ENCODE measurements at places on chromosomes 4 and X.
A peak's percentile ranks its signal among the peaks of the same experiment; 100 is the strongest.

DNA sequence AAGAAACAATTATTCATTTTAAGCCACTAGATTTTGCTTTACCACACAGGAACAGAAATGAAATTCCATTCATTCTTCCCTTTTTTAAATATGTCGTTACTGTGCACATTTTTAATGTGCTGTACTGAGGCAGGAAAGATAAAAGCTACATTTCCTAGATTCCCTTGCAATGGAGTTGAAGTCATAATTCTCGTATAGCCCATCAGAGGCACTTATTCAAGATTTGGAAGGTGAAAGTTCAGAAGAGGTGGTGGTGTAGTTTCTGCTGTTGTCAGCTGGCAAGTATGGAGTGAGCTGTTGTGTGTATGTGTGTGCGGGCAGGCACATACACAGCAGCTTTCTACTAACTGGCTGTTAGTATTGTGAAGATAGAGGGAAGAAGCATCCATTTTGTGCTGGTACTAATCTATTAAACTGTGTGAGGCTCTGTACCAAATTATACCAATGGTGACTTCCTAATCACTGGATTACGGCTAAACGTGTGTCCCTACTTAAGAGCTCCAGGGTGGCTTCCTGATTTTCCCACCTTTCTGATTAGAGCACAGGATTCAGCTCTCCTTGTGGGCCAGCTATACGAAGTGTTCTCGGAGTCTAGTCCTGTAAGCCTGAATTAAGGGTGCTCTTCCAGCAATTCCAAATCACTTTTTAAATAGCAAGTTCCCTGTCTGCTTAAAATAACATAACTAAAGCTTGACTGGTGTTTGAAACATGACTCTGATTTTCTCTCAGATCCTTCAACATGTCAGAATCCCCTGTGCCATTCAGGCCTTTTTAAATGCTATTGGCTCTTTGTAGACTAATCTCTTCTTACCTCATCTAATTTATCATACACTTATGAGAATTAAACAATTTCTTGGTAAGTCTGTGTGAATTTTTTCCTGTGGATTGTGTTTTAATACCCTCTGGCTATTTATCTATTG, 43.8 kb downstream of the PDS5A start:
- no peak for DNase-seq

GRCh38 chr4:32798471-32799159, 2078.4 kb downstream of the PCDH7 start:
- DNase-seq = no peak

GRCh38 chr4:184816962-184817361, 8.8 kb downstream of the ACSL1 start:
- no peak for DNase-seq

GRCh38 chr4:64360664-64361398, 48.4 kb downstream of the TECRL start:
- DNase-seq = no peak

DNA sequence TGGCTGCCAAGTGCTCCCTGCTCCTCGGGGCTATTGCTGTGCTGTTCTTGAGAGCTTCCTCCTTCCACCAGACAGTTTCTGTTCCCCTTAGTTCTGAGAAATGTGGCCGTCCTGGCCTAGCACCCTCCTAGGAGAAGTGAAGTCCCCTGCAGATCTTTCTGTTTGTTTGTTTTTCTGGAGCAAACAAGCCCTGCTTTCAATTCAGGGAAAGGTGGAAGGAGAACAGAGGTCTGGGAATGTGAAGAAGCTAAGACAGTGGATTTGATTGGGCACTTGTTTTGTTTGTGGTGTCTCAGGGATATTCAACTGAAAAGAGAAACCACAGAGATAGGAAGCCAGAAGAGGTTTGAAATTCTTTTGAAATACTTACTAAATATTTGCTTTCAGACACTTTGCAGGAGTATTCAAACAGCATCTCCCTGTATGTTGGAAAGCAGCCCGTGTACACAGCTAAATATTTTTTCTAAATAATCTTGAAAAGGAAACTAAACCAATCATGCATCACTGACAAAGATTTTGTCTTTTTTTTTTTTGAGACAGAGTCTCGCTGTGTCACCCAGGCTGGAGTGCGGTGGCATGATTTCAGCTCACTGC, 36.5 kb upstream of the PPM1K start:
- peak; percentile 17 for DNase-seq

DNA sequence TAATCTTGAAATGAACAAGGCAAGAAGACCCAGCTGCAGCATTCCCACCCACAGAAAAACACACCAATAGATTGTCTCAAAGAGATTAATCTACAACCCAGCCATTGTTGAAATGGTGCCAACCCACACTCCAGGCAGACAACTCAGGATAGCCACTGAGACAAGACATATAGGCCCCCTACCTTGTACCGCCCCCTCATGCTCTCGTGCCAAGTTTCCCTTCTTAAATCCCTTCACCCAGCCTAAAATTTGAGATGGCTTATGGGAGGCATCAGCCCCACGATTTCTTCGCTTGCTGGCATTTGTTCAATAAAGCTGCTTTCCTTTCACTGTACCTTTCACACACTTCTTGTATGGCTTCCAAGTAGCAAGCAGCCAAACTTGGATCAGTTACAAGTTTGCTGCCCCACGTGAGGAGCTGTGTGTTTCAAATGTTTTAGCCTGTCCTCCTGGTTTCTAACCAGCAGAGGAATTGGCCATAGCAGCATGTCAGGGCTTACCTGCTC, 1754.1 kb downstream of the C4orf33 start:
- DNase-seq = no peak

DNA sequence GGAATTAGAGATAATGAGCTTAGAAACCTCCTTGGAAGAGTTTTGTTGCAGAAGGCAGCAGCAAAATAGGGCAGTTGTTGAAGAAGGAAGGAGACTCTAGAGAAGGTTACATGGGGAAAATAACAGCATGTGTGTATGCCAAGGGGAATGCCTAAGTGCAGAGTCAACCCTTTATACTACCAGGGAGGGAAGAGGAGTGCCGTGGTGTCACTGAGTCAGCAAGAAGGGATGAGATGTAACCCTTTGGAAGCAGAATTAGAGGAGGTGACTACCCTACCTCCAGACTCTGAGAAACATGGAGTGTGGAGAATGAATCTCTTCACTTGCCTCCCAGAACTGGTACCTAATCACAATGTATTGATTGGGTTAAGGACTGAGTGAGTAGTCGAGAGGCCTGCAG, 6.7 kb upstream of the GABRE start:
- DNase-seq = no peak

DNA sequence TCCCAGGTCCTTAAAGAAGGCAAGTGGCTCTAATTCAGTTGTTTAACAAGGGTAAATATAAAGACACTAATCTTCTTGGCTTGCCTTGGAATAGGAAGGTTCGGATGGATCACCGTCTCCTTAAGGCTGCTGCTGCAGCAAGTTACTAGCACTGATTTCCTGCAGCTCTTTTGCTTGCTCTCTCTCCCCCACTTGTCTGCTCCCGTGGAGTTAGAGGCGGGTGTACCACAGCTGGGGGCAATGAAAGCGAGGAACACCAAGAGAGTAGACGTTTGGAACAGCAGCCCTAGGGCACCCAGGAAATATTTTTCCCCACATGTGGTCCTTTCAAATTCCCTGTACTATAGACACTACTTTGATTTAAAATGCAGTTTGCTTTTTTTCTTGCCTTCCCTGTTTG, 202.2 kb downstream of the SH2D1A start:
- DNase-seq = no peak

DNA sequence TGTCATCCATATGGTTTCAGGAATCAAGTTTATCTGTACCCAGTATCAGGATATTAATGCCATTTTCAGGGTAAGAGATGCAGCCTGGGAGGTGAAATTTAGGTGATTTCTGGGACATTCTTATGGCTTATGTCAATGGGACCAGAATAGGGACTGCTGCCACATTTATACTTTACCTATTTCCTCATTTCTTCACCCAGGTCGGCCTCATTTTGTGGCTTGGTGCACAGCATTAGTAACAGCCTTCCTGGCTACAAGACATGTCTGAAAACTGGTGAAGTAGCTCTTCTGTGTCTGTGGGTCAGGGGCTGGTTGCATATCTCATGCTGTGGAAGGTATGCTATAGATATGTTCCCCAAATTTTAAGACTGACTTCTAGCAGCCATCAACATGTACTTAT, 284.8 kb downstream of the AFF2 start:
- no peak for DNase-seq

GRCh38 chr4:103567591-103567990, 152.2 kb downstream of the TACR3 start:
- DNase-seq = no peak

DNA sequence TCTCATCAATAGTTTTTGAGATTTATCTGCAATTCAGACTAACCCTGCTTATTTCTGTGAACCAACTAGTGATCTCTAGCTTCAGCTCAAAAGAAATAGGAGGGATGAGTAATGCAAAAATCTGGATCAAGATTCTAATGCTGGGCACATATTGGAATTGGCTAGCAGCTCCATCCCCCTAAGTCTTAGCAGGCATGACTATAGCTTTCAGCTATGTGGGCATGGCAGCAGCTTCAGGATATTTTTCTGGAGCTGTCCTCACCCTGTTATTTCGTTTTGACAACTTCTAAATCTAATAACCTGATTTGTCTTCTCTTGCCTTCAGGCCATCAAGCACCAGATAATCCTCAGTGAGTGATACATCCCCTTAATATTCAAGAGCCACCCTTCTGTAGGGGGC, 50.8 kb upstream of the GNPDA2 start:
- DNase-seq = no peak

DNA sequence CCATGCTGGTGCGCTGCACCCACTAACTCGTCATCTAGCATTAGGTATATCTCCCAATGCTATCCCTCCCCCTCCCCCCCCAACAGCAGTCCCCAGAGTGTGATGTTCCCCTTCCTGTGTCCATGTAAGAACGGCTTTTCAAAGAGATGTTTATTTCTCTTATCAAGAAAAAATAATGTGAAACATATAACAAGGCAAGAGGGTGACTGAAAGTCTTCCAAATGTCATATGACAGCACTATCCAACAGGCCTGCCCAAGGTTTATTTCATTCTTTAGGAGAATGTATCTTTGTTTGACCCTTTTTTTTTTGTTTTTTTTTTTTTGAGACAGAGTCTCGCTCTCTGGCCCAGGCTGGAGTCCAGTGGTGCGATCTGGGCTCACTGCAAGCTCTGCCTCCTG, 29.9 kb upstream of the REPS2 start:
- DNase-seq = no peak

DNA sequence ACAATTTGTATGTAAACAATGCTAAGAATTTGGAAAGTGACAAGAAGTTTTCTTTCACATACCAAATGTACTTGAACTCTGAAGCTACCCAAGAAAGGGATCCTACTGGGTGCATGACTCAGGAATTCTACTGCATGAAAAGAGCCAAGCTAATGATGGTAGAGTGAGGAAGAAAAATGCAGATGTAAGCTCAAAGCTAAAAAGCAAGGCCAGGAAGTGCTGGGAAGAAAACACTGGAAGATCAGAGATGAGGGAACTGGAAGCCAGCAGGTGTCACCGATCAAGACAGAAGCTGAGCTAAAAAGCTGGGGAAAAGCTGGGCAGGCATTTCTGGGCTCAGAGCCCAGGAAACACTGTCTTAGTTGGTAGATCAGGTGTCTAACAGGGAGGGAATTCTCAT, 449.1 kb downstream of the NKX6-1 start:
- no peak for DNase-seq

DNA sequence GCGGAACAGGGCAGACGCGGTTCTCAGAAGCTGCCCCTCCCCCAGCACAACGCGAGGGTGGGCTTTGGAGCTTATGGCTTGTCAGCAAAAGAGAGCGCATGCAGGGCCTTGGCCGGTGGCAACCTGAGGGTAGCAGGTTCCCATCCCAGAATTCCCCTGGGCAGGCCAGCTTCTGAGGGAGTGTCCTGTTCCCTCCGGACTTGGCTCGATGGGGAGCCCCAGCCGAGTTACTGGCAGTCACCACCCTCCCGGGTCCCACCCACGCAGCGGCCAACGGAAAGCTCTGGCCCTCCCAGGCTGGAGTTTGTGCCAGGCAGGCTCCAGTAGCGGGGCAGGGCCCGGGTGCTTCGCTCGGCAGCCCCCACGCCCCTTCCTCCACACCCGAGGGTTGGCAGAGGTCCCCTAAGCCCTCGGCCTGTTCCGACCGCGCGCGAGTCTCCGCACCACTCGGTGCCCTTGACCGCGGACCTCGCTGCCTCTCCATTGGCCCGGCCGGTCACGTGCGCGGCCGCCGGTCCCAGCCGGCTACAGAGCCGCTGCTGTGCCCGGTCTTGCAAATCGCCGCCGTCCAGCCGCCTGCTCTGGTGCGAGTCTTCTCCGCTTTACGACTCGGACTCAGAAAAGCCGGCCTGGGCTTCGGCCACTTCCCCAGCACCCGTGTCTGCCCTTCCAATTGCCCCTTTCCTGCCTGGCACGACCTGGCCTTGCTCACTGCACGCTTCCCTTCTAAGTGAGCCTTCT, 20.9 kb upstream of the MTM1 start:
- DNase-seq = peak; percentile 69

- no peak for DNase-seq
These were observed 975.8 kb downstream of the C4orf33 start for GRCh38 chr4:130071746-130072145.

DNA sequence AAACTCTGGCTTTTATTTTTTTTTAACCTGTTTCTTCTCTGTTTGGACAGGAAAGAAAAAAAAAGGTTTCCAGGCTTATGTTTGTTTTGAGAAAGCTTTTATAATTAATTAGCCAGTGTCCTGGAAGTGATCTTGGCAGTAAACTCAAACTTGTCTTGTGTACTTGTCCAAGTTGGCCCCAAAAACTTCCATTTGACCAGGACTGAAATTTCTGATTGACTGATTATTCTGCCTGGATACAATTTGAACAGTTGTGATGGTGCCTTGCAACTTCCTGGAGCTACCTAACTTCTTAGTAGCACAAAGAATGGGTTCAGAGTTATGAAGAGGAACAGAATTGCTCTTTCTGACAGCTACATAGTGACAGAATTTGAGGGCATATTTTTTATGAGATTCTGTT, 62.0 kb downstream of the SLC4A4 start:
- DNase-seq = no peak

- DNase-seq = peak; percentile 69
These were observed 119.1 kb upstream of the TRIM2 start for GRCh38 chr4:153084980-153085630.

- no peak for DNase-seq
These were observed 7.7 kb downstream of the LSM6 start for GRCh38 chr4:146183209-146183608.

- DNase-seq = no peak
These were observed 28.9 kb upstream of the WDR17 start for GRCh38 chr4:176036585-176037205.

DNA sequence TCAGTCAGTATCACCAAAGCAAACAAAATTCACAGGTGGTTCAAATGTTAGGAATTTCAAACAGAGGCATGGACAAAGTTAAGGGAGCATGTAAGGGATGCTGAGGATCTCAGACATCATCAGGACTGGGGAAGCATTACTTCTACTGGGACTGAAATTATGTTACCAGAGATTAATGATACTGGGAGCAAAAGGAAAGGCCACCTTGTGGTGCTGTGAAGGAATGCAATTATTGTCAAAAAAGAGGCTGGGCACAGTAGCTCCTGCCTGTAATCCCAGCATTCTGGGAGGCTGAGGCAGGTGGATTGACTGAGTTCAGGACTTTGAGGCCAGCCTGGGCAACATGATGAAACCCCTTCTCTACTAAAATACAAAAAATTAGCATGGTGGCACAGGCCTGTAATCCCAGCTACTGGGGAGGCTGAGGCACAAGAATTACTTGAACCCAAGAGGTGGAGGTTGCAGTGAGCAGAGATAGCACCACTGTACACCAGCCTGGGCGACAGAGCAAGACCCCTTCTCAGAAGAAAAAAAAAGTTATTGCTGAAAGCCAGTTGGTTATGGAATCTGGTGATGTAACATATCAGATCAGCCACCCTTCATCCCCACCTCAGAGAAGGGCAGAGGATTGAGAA, 954.3 kb downstream of the PCDH7 start:
- no peak for DNase-seq

- peak; percentile 47 for DNase-seq
These were observed at the start of gene TCEAL1 for GRCh38 chrX:103628386-103629317. Gene TCEAL1 (plus strand): TSS chrX:103628975. CDS start chrX:103629917, 942 bp downstream.

- DNase-seq = no peak
These were observed 31.0 kb downstream of the DCTD start for GRCh38 chr4:182886205-182886604.
